ENCODE measurements at places on chromosomes 3 and 15.

- no peak for DNase-seq
These were observed 523.0 kb downstream of the FOXP1 start for GRCh38 chr3:71060536-71060935.

GRCh38 chr3:164401923-164402322 is 676.4 kb downstream of the SI start:
- no peak for DNase-seq

DNA sequence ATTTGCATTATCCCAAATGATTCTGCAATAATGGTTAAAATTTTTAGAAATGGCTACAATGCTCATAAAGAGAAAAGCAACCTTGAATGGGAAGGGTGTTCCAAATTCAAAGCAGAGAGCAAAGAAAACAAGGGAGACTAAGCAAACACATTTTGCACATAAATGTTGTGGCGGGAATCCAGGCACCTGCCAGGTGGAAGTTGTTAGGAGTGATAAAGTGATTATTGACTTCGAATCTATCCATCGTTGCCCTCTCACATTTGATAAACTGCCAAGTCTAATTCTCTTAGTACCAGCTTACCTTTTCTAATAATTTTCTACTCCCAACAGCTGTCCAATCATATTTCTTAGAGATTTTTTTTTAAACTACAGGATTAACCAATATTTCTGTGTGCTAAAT is 244.5 kb downstream of the CACNA2D3 start:
- DNase-seq, result no peak

DNA sequence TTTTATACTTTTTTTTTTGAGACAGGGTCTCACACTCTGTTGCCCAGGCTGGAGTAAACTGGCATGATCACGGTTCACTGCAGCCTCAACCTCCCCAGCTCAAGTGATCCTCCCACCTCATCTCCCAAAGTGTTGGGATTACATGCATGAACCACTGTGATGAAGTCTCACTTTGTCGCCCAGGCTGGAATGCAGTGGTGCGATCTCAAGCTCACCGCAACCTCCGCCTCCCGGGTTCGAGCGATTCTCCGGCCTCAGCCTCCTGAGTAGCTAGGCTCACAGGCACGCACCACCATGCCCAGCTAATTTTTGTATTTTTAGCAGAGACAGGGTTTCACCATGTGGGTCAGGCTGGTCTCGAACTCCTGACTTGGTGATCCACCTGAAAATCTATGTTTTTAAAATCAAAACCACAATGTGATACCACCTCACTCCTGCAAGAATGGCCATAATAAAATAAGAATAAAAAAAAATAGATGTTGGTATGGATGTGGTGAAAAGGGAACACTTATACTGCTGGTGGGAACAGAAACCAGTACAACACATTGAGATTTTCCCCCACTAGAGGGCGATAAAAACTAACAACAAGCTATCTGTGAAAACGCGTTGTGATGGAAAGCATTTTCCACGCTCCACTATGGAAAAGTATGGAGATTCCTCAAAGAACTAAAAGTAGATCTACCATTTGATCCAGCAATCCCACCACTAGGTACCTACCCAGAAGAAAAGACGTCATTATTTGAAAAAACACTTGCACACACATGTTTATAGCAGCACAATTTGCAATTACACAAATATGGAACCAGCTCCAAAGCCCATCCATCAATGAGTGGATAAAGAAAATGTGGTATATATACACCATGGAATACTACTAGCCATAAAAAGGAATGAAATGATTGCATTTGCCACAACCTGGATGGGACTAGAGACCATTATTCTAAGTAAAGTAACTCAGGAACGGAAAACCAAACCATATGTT is 26.8 kb upstream of the OCA2 start:
- peak; percentile 59 for DNase-seq

- DNase-seq, result no peak
These were observed 35.1 kb upstream of the NANOGP8 start for GRCh38 chr15:35120173-35120572.

DNA sequence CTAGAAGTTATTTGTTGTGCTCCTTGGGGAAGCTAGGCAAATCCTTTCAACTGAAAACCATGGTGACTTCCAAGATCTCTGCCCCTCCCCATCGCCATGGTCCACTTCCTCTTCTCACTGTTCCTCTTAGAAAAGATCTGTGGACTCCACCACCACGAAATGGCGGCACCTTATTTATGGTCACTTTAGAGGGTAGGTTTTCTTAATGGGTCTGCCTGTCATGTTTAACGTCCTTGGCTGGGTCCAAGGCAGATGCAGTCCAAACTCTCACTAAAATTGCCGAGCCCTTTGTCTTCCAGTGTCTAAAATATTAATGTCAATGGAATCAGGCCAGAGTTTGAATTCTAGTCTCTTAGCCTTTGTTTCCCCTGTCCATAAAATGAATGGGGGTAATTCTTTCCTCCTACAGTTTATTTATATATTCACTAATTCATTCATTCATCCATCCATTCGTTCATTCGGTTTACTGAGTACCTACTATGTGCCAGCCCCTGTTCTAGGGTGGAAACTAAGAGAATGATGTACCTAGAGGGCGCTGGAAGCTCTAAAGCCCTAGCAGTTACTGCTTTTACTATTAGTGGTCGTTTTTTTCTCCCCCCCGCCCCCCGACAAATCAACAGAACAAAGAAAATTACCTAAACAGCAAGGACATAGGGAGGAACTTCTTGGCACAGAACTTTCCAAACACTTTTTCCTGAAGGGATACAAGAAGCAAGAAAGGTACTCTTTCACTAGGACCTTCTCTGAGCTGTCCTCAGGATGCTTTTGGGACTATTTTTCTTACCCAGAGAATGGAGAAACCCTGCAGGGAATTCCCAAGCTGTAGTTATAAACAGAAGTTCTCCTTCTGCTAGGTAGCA is 657 bp downstream of the PATL2 start:
- peak; percentile 58 for DNase-seq

Measured in LHCN-M2 (cell line).